Mesenchymal stem cell (in vitro differentiated cells and primary cell): ENCODE measurements at places on chromosomes 2 and 18.

- peak; percentile 6 for DNase-seq
Observed at GRCh38 chr2:232419245-232420072, 12.8 kb downstream of the ALPG start.

- peak; percentile 75 for DNase-seq
Observed at GRCh38 chr2:233976690-233977294, 59.6 kb downstream of the TRPM8 start.

DNA sequence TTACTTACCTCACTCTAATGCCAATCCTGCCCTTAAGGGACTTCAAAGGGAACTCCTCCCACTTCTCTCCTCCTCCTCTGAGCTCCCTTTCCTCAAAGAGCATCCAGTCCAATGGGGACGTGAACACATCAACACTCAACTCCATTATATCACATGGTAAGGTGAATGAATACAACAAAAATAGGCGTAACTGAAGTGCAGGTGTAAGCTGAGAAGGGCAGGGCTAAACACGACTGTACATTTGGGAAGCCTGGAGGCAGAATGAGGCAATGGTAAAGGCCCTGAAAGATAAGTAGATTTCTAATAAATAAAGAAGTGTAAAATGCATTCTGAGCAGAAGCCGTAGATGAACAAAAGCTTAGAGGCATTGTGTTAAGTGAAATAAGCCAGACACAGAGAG lies 226.1 kb upstream of the TRIB2 start:
- no peak for DNase-seq

DNA sequence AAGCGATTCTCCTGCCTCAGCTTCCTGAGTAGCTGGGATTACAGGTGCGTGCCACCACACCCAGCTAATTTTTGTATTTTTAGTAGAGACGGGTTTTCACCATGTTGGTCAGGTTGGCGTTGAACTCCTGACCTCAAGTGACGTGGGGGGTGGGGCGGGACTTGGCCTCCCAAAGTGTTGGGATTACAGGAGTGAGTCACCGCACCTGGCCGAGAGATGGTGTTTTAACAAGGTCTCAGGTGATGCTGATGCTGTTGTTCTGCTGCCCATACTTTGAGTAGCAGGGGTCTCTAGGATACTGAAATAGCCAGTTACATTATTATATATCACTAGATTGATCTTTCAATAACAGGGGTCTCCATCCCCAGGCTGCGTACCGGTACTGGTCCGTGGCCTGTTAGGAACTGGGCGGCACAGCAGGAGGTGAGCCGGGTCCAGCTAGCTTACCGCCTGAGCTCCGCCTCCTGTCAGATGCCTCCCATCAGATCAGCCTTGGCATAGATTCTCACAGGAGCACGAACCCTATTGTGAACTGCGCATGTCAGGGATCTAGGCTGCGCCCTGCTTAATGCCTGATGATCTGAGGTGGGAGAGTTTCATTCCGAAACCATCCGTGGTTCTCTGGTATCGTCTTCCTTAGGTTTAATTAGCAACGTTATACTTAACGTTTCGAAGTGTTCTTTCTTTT lies 48.3 kb upstream of the SLC38A11 start:
- no peak for DNase-seq

DNA sequence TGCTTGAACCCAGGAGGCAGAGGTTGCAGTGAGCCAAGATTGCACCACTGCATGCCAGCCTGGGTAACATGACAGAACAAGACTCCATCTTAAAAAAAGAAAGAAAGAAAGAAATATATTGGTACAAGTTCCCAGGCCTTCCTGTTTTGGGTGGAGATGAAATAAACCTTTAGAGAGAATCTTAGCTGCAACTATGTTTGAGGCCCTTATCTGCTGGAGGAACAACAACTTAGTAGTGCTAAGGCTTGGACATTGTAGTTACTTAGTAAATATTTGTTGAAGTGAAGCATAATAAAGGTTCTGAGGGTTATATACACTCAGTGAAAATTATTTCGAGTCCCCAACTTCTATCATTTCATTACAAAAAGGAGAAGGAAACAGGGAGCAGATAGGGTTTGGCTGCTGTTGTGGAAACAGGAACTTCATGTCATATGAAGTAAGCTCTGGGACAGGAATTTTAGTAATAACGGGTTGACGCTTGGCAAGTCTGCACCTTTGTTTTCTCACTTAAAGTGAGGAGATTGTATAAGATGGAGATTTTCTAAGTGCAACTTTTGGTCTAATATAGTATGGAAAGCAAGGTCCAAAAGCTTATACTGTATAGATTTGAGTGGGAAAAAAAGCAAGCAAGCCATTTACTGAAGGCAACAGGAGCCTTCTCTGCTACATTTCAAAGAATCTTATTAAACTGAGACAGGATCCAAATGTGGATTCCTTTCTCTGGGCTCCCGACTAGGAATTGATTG lies 40.0 kb upstream of the AGPS start:
- DNase-seq: no peak

DNA sequence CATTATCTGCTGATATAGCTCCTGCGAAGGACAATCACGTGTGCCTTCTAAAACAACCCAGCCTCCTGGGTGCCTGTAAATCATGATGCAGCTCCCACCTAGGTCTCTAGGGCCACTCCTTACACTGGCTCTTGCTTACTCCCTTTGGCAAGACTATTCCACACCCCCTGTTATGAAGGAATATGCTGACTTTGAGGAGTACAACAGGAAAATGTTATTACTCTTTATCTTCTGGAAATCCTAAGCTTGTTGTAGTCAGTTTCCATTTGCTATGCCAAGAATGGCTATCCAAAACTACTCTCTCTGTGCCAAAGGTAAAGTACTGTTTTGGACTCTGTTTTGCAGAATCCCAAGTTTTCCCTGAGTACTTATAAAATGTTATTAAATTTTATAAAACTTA lies 7.7 kb downstream of the SGO2 start:
- no peak for DNase-seq

DNA sequence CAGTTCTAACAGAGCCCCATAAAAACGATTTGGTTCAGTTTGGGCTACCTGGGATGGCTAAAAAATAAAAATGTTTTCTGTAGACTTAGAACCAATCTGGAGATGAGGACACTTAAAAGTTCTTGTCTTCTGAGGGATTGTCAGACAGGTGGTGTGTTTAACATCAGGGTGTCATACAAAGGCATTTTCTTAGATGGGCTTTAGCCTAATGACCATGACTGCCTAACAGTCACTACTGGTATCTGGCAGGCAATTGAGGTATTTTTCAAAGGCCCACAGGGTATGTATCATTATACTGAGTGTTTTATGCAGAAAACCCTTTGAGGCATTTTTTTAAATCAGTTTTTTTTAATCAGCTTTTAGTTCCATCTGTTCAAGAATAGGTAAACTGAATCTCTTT lies 341.4 kb downstream of the PARD3B start:
- no peak for DNase-seq

GRCh38 chr2:10579876-10580514 lies 109.8 kb downstream of the NOL10 start:
- DNase-seq: no peak

- no peak for DNase-seq
Observed at GRCh38 chr2:85981579-85982247, 92.9 kb upstream of the ST3GAL5 start.

- no peak for DNase-seq
Observed at GRCh38 chr2:19579461-19579860, 221.0 kb upstream of the OSR1 start.

DNA sequence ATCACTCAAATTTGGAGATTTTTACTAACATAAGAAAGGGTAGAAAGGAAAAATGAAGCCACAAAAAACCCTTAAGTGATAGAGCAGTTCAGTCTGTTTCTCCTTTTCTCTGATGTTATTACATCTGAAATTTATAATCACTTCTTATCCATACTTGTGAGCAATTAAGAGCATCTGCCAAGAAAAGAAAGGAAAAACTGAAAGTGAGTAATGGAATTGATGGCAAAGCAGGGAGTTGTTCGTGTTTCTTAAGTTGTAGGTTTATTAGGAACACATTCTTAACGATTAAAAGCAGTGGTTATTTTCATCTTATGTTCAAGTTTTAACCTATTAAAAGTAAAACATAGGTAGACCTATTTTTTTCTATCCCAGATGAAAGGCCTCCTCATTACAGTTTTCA lies 277.7 kb downstream of the RND3 start:
- DNase-seq: no peak

GRCh38 chr2:37325625-37326071 lies 1.0 kb upstream of the PRKD3 start:
- DNase-seq: no peak

- peak; percentile 27 for DNase-seq
Observed at GRCh38 chr2:25651066-25651465, 22.3 kb downstream of the DTNB start.

DNA sequence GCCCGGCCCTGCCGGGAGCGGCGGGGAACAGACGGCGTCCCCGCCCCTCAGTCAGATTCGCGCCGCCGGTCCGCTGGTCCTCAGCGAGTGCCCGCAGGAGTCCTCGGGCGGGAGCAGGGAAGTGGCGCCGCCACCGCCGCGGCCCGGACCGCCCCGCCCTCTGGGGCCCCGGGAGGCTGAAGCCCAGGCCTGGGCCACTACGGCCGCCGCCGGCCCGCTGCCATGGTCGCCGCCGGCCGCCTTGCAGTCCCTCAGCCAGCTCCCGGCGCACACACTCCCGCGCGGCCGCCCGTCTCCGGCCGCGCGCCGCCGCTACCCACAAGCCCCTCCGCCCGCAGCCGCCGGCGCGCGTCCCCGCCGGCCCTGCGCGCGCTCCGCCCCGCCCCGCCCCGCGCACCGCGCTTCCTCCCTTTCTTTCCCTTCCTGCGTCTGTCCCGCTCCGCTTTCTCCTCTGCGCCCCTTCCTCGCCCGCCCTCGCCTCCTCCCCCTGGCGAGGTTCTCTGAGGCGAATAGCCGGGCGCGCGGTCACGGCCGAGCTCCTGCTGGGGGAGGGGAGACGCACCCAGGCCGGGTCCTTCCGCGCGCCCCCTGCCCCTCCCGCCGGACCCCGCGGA lies at the start of gene ROCK2:
ROCK2 (minus strand) TSS at position 295 of the 614 bp plus-strand sequence. CDS start 500 bp downstream, outside the sequence.
- DNase-seq: peak; percentile 85

DNA sequence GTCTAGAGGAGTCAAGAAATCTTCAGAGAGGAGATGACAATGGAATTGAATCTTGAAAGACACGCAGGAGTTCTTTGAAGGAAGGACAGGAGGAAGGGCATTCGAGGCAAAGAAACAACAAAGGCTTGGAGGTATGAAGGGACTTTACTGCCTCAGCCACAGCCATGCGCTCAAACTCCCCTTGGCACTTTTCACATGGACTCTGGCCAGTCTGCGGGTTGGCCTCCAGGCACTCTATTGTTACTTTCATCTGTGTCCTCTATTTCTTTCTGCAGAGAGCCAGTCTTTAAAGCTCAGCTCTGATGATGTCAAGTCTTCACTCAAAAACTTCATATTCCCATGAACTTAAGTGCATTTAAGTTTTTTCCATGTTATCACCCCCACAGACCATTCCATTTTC lies 95.4 kb downstream of the ZAP70 start:
- DNase-seq: no peak

- DNase-seq: peak; percentile 48
Observed at GRCh38 chr2:218003981-218004419, 1.2 kb upstream of the TNS1 start.

GRCh38 chr2:172947461-172948153 lies 128.0 kb upstream of the MAP3K20 start:
- no peak for DNase-seq

GRCh38 chr2:199861132-199861774 lies 10.3 kb upstream of the FTCDNL1 start:
- DNase-seq: peak; percentile 24

- DNase-seq: no peak
Observed at GRCh38 chr2:115552726-115553125, 1110.3 kb downstream of the DPP10 start.

GRCh38 chr18:61589053-61589723 lies 256.0 kb downstream of the CDH20 start:
- no peak for DNase-seq

DNA sequence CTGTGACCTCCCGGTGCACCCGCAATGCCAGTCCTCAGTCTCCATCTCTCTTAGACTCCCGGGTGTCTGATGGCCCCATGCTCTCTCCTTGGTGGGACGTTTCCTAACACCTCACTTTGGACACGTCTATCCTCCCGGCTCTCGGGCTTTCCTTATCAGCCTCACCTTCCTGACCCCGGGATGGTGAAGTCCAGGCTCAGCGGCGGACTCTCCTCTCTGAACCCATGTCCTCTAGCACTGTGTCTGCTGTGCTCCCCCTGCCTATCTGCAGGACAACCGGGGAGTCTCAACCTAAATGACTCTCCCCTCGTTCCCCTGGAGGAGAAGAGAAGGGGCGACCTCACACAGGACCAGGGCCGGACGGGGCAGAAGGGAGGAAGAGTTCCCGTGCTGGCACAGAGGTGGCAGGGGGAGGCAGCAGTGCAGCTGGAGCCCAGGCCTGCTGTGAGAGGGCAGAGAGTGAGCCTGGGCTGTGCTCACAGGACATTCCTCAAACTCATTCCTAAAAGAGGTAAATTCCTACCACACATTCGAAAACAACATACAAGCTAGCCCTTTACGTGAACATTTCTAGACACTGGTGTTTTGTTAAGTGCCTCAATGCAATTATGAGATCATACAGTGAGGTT lies 41.9 kb downstream of the MBP start:
- DNase-seq: no peak

GRCh38 chr2:75705921-75706320 lies 4.8 kb downstream of the GCFC2 start:
- peak; percentile 8 for DNase-seq

- DNase-seq: no peak
Observed at GRCh38 chr2:85475799-85476490, 57.4 kb downstream of the SH2D6 start.

DNA sequence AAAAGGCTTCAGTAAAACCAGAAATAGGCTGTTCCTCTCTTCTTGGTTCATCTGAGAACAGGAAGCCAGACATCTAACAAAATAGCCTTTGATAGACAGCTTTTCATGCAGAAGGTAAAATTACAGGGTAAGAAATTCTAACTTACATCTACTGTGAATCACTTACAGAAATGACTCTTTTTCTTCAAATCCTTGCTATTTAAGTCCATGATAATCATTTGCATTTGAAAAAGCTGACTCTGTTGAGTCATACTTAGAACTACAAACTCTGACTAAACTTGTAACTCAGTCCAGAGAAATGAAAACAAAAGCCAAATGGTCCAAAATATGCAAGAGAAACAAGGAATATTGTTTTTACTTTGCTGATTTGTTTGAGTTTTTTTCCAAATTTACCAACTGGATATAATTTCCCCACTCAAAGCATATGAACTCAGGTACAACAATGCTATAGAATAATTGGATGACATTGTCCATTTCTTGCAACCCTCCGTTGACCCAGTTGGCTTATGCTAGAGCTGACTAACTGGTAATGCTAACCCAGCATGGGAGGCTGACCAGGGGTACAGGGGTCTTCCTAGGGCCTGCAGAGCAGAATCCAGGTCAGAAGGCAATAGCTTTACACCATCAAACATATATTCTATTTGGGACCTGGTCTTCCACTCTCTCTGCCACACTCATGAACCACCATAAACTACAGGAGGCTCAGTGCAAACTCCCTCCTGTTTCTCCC lies 18.8 kb upstream of the MREG start:
- peak; percentile 48 for DNase-seq

- DNase-seq: no peak
Observed at GRCh38 chr2:72613931-72614330, 211.9 kb downstream of the EXOC6B start.

DNA sequence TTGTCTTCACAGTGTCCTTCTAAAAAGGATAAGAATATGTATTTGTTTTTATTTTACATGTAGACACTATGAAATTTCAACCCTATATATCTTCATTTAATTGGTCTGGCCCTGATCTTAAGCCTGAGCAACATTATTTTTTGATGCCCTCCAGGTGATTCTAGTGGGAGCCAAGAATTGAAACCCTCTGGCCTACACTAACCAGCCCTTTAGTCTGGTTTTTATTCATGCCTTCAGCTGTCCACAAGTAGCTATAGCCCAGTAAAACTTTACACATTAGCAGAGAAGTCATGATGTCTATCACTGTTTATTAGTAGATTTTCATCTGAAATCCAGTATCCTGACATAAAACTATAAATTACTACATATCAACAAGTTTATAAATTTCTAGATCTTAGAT lies 52.7 kb upstream of the UBXN4 start:
- no peak for DNase-seq
